ENCODE measurements at places on chromosomes 6 and 20. TPM values are rescaled to one million over a fixed set of nuclear protein-coding genes. Genes with fewer than 3 reads are reported as not detected.

- DNase-seq, result no peak
Observed at GRCh38 chr20:63020681-63021080, 13.9 kb upstream of the BHLHE23 start.

GRCh38 chr6:13437218-13437996 is 50.0 kb downstream of the GFOD1 start:
- DNase-seq, result no peak

DNA sequence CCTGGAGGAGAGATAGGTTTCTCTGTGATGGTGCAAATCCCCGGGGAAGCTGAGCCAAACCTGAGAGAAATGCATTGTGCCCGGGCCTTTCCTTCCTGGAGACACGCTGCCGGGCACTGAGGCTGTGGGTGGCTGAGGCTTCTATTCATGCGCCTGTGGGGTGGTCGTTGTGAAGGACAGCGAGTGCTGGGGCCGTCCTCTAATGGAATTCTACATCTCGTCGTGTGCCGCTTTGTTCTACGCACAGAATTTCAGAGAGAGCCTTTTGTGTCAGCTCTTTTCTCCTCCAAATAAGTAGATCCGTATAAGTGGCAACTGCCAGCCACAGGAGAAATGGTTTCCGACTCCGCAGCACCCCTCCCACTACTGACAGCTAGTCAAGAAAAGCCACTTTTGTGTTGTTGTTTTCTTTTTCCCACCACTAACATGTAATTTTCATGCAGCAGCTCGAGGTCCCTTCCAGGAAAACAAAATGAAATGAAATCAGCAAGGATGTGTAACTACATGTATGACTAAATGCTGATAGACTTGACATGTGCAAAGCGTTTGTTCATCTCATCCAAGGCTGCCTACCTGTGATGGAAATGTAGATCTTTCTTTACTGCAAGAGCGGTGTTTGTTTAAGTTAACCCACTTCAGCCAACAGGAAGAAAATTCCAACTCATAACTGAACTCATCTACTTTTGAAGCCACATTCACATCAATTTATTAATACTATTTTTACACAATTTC is 26.4 kb upstream of the PXDC1 start:
- no peak for DNase-seq

- no peak for DNase-seq
Observed at GRCh38 chr6:36368921-36369865, 18.3 kb downstream of the ETV7 start.

GRCh38 chr20:43955062-43955749 is 40.6 kb downstream of the TOX2 start:
- no peak for DNase-seq

- no peak for DNase-seq
Observed at GRCh38 chr20:36377348-36378326, 71.5 kb downstream of the DLGAP4 start.

GRCh38 chr20:16054985-16055384 is 518.3 kb downstream of the KIF16B start:
- DNase-seq, result no peak

GRCh38 chr20:380763-381580 is 412 bp downstream of the TRIB3 start:
- peak; percentile 75 for DNase-seq

- no peak for DNase-seq
Observed at GRCh38 chr6:101279410-101279809, 114.1 kb upstream of the GRIK2 start.

- DNase-seq, result no peak
Observed at GRCh38 chr20:32958574-32958973, 45.7 kb downstream of the SUN5 start.

DNA sequence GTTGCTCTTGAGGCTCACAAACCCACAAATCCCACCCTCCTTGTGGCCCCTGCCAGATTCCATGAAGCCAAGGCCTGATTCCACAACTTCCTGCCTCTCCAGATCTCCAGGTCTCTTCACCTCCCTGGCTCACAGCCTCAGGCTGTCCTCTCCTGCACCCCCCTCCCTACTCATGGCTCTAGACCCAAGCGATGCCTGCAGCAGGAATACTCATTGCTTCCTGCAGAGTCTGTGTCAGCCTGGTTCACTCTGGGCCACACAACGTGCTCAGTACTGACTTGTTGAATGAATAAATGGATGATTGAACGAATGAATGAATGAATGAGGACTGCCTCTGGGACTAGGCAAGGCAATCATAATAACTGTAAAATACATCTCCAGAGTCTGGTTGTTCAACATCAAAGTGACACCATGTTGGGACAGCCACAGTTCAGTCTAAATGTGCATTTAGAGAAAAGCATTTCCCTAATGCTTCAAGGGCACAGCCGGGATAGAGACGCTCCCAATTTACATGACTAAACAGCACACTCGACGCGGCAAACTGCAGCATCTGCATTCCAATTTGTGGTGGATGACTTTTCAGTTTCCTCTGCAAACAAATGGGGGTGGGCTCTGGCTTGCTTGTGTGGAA is 139.9 kb downstream of the GRM4 start:
- no peak for DNase-seq

- no peak for DNase-seq
Observed at GRCh38 chr6:132253211-132253610, 148.1 kb downstream of the MOXD1 start.

DOK5 gene
- 10.6 TPM for total RNA-seq

VGLL2 gene
- total RNA-seq, result 22.8 TPM

NKX2-2 gene
- not detected for total RNA-seq

MICB gene
- total RNA-seq, result 1.6 TPM

MYMX gene
- 2.3 TPM for total RNA-seq

DEFB123 gene
- total RNA-seq, result not detected

METTL24 gene
- total RNA-seq, result 4.0 TPM

NEURL2 gene
- total RNA-seq, result 9.8 TPM

SAPCD1 gene
- total RNA-seq, result 0.50 TPM

All from right cardiac atrium (tissue), 5 donors.